ENCODE measurements at places on chromosomes 4 and X.
A peak's percentile ranks its signal among the peaks of the same experiment; 100 is the strongest.

- DNase-seq: no peak
Measured at GRCh38 chr4:113382704-113383103, 333.3 kb downstream of the ANK2 start.

GRCh38 chr4:74015126-74015780 is 16.8 kb upstream of the CXCL5 start:
- no peak for DNase-seq

DNA sequence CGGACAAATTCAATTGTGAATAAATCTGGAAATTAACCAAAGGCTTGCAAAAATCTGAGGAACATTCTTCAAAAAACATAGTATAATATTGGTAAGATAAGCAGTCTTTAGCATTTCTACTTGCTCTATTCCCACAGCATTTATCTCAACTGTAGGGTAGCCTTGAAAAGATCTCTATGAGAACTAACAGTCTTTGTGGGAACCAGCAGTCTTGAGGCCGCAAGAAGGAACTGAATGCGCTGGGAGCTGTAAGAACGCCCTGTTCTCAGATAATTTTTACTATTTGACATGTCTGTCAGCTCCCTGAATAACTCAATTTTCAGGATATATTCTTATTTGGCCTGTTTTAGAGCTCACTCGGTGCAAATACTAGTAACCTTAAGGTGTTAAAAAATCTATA is 519.3 kb upstream of the CXorf51A start:
- no peak for DNase-seq

- no peak for DNase-seq
Measured at GRCh38 chr4:122932763-122933162, 10.4 kb upstream of the NUDT6 start.

- peak; percentile 33 for DNase-seq
Measured at GRCh38 chr4:53706422-53707032, 115.2 kb upstream of the LNX1 start.

GRCh38 chrX:27619459-27619858 is 29.3 kb downstream of the DCAF8L2 start:
- no peak for DNase-seq

- DNase-seq: no peak
Measured at GRCh38 chr4:98522636-98523395, 135.6 kb downstream of the TSPAN5 start.

DNA sequence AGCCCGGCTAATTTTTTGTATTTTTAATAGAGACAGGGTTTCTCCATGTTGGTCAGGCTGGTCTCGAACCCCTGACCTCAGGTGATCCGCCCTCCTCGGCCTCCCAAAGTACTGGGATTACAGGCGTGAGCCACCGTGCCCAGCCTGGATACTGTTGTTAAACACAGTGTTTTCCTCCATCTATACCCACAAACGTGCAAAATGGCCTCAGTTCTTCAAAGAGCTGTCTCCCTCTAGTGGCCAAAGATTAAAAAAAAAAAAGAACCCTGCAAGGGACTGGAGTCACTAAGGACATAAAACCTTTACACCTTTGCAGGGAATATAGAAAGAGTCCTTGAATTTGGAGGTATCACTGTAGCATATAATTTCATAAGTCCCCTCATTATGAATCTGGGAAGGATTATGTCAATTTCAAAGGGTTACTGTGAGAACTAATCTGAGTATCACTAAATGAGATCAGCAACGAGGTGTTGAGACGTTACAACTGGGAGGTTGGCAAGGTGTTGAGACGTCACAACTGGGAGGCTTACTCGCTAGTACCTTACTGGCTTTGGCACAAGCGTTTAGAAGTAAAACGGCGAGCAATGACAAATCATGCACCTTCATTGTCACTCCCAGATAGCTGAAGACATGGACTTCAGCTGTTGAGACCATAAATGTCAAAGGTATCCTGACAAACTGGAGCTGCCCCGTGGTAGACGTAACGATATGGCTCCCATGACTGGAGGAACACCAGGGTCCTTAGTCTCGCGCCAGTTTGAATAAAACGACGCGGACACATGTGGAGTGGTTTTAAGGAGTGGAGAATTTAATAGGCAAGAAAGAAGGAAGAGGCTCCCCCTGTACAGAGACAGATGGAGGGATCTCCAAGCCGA is 33.4 kb upstream of the ENPP6 start:
- peak; percentile 36 for DNase-seq

- DNase-seq: peak; percentile 56
Measured at GRCh38 chr4:177047070-177047850, 254.5 kb upstream of the VEGFC start.

- peak; percentile 18 for DNase-seq
Measured at GRCh38 chr4:140052050-140052449, 101.9 kb downstream of the MAML3 start.

DNA sequence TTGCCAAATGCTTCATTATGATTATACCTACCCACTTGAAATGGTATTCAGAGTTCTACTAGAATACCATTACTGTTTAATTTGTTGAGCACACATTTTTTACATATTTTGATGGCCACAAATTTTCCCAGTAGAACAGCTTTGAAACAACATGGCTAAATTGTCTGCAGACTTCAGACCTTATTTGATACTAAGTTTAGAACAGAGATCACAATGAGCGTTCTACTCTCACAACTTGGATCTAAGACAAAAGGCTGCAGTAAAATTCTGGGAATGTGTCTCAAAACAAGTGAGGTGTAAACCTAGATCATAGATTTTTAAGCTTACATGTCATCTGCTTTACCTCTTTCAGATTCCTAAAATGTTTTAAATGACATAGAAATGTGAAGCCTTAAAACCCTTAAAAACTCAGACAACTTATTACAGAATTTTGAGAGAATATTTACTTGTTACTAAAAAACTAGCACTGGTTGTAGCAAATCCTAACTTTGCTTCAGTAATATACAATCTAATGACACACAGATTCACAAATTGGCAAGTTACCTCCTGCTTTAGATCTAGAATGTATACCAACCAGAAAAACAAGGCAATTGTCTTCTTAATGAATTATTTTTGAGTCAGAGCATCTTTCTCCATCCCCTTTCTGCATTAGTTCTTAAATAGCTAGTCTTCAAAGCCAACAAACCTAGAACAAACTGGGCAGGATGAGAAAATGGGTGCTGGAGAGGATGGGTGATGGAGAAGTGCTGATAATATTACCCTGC is 243.3 kb downstream of the SLC7A11 start:
- DNase-seq: no peak

DNA sequence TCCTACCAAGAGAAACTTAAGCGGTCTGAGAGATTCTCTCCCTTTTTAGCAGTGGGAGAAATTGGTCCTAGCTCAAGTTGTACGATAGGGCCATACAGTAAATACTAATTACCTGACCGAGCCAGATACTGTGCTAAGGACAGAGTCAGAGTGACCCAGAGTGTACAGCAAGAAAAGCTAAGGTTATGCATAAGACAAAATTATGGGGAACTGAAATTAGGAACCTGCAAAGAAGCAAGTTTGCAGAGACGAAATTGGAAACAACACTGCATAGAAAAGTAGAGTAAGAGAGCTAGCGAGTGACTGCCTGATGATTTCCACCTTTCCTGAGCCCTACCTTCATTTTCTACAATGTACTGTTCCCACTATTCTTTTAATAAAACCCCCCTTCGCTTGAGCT is 278.1 kb downstream of the NKX6-1 start:
- DNase-seq: no peak

- DNase-seq: no peak
Measured at GRCh38 chr4:118931786-118932185, 43.1 kb downstream of the SYNPO2 start.

DNA sequence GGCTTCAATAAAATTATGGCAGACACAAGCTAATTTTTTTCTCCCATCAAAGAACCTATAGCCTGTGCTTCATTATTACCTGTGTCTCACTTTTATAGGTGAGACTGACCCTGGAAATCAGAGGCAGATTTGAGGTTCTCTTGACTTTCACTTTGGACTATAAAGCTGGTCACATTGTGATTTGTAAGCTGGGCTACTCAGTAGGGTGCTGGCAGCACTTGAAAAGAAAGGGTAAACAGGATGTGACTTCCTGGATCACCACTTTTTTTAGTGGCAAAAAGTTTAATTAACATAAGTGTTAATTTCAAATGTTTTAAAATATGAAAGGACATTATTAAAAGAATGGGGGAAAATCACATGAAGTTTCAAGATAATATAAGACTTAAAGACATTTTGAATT is 50.6 kb upstream of the GATB start:
- no peak for DNase-seq

- DNase-seq: no peak
Measured at GRCh38 chr4:77652237-77652897, 46.7 kb downstream of the CXCL13 start.

DNA sequence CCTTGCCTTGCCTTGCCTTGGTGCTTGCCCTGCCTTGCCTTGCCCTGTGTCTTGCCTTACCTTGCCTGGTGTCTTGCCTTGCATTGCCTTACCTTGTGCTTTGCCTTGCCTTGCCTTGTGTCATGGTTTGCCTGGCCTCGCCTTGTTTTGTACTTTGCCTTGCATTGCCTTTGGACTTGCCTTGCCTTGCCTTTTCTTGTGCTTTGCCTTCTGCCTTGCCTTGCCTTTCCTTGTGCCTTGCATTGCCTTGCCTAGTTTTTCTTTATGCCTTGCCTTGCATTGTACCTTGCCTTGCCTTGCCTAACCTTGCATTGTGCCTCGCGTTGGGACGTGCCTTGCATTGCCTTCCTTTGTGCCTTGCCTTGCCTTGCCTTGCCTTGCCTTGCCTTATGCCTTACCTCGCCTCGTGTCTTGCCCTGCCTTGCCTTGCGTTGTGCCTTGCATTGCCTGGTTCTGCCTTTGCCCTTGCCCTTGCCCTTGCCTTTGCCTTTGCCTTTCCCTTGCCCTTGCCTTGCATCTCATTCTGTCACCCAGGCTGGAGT is 82.8 kb downstream of the TAB3 start:
- no peak for DNase-seq

DNA sequence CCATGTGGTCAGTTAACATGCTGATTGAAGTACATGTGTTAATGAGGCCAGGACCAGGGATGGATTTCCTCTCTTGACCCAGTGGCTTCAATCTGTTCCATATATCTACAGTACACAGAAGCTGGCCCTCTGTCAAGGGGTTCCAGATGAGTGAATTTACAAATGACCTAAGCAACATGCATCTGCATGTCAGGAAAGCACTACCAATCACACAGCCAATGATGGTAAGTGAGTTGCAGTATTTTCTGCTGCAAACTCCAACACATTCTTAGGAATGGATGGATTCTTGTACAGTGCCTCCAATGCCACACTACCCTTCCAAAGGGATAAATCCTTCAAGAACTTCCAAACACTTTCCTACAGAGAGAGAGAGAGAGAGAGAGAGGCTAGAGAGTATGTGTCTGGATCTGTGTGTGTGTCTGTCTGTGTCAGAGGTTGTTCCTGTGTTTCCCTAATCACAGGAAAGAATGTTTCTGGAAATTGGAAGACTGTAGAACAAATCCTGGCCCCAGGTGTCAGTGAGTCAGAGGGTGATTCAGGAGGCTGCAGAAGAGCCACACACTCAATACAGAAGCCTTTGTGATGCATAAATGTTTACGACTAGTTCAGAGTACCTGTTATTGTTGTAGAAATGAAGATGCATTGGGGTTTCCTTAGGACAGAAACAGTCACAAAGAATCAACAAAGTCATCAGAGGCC is 107.5 kb downstream of the GUCY2F start:
- DNase-seq: no peak

- no peak for DNase-seq
Measured at GRCh38 chr4:181517491-181517890, 725.7 kb upstream of the TENM3 start.

GRCh38 chr4:578451-579443 is 2.7 kb upstream of the TMEM271 start:
- no peak for DNase-seq

All from HEK293T (cell line).